ENCODE measurements at places on chromosomes 12 and 14. TPM values are rescaled to one million over a fixed set of nuclear protein-coding genes. Genes with fewer than 3 reads are reported as not detected.

- DNase-seq: no peak
Measured at GRCh38 chr12:59372956-59373355, 222.9 kb upstream of the SLC16A7 start.

DNA sequence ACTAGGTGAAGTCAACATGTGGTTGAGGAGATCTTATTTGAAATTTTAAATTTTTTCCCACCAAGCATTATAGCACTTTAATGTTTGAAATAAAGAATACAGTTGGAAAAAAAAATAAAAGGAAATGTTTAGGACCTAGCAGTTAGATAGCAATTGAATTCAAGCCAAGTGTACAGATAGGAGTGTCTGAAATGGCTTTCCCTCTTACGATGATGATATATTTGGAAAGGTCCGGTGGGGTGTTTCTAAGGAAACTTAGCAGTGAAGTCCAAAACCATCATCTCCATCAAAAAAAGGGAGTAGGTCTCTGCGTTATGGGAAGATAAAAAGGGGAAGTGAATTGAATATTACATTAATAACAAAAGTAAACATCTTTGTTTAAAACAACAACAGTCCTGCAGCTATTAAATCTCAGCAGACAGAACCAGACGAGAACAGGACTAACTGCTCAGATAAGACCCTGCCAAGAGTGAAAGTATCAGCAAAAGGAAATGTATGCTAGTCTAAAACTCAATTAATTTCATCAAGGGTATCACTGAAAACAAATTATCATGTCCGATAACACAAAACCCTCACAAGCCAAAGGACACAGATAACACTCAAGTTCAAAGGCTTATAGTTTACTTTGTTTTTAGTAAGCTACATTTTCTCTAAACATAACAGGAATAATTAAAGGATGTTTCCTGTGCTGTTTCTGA, 242.0 kb downstream of the BMP4 start:
- DNase-seq: no peak

Gene ATP6V1D
- 150 TPM for polyA plus RNA-seq

GRCh38 chr14:105340821-105341733, 26.5 kb downstream of the PACS2 start:
- DNase-seq: peak; percentile 68

GRCh38 chr12:63753743-63754142, 26.0 kb upstream of the RXYLT1 start:
- DNase-seq: no peak

GRCh38 chr12:80491166-80491565, 47.1 kb downstream of the PTPRQ start:
- no peak for DNase-seq

All from brain (organoid and tissue), 16 donors.